Ascending aorta (tissue), 2 donors: ENCODE measurements at places on chromosomes 1 and 21. TPM values are rescaled to one million over a fixed set of nuclear protein-coding genes. Genes with fewer than 3 reads are reported as not detected.

DNA sequence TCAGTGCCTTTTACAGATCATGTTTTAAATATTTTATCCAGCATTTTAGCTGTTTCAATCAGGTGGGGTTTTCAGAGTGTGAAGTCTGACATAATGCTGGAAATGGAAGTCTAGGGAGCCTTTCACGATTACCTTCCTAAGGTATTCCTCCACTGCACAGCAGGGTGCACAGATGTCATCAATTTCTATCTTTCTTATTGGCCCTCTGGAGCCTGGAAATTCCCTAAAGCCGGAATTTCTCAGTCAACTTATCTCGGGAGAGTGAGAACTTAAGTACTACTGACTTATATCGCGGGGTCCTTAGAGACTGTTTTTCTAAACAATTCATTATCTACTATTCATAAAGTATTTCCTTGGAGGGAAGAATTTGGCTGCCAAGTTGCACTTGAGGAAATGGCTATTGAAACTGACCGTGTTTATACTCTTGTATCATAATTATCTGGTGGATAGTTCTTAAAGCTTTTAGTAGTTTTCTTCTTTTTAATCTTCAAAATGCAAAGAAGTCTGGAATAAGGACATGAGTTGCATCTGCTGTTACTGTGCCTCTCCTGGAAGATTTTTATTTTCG is 311.8 kb upstream of the B3GALT2 start:
- no peak for DNase-seq

UTS2 gene
- not detected for total RNA-seq

- DNase-seq = no peak
These were observed 69.6 kb downstream of the PIK3R3 start for GRCh38 chr1:46062651-46063319.

DNA sequence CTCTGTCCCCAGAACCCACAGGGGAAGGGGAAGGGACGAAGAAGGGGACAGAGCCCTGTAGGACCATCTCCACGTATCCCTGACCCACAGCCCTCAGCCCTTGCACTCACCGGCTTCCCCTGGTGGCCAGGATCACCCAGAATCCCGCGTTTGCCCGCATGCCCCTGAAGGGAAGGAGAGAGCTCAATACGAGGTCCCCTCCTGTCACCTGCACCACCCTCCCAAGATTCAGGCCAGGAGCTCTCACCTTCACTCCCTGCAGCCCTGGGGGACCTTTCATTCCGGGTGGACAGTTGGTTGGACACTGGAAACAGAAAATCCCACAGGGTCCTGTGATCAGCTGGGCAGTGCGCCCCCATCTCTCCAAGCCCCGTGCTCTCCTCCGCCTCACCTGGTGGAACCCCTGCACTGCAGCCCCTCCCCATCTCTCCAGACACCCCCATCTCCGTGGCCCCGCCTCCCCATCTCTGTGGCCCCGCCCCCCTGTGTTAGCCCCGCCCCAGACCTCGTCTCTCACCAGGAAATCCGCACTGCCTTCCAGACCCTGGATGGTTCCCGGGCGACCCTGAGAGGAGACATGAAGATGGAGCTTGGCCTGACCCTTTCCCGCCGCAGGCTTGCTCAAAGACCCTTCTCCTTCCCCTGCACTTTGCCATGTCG is 6.0 kb downstream of the COL9A2 start:
- DNase-seq = no peak

TMEM61 gene
- total RNA-seq = not detected

DNA sequence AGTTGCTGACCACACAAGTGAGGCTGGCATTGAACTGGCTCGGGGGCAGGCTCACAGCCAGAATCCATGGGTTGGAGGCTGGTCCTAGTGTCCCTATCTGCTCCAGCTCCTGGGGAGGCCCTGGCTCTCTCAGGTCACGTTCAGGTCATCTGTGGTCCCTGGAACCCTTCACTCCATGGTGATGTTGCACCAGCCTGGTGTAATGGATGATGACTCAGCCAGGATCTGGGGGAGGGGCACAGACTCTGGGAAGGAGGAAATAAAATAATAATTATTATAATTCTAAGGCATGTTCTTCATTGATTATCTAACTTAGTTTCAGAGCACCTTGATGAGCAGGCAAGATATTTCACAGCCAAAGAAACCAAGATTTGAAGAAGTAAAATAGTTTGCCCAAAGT is 26.6 kb upstream of the FCRL4 start:
- no peak for DNase-seq
